ENCODE measurements at places on chromosomes 1 and 21.

- no peak for DNase-seq
Measured at GRCh38 chr1:182556279-182556678, 32.8 kb downstream of the RNASEL start.

DNA sequence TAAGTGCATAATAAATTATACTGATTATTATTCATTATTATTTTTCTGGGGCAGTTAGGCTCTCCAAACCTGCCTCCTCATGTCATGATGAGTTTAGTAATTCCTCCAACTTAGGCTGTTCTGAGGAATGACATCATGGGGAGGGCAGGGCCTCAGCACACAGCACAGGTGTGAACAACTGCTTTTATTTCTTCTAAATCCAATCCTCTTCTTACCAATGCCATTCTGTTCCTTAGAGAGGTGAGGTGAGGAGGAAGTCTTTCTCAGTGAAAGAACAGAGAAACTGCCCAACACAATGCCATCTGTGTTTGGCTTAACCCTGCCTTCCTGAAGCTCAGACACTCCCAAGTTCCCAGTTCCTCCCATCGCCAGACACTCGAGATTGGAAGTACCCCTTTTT is 45.4 kb upstream of the WASF2 start:
- no peak for DNase-seq

DNA sequence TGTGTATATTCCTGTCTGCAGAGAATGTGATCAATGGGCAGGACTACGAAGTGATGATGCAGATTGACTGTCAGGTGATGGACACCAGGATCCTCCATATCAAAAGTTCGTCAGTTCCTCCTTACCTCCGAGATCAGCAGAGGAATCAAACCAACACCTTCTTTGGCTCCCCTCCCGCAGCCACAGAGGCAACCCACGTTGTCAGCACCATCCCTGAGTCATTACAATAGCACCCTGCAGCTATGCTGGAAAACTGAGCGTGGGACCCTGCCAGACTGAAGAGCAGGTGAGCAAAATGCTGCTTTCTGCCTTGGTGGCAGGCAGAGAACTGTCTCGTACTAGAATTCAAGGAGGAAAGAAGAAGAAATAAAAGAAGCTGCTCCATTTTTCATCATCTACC is 65.2 kb downstream of the OLFML2B start:
- peak; percentile 70 for DNase-seq

DNA sequence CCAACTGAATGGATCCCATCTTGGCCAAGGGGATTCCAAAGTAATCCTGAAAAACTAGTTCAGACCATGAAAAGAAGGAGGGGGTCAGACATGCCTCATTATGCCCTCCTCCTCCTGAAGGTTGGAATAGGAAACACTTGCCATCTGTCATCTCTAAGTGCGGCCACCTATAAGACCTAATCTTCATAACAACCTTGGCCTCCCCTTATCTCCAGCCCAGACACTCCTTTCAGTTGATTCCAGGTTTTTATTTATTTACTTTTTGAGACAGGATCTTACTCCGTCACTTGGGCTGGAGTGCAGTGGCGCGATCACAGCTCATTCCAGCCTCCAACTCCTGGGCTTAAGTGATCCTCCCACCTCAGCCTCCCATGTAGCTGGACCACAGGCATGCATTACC is 19.7 kb downstream of the SNAP47 start:
- no peak for DNase-seq

GRCh38 chr1:212311836-212312497 is 26.8 kb downstream of the PPP2R5A start:
- DNase-seq = peak; percentile 60

- DNase-seq = no peak
Measured at GRCh38 chr1:116273042-116273783, 99.8 kb upstream of the ATP1A1 start.

GRCh38 chr1:100523038-100523652 is 14.8 kb upstream of the GPR88 start:
- DNase-seq = no peak

- DNase-seq = no peak
Measured at GRCh38 chr1:19484338-19484797, 971 bp downstream of the CAPZB start.

DNA sequence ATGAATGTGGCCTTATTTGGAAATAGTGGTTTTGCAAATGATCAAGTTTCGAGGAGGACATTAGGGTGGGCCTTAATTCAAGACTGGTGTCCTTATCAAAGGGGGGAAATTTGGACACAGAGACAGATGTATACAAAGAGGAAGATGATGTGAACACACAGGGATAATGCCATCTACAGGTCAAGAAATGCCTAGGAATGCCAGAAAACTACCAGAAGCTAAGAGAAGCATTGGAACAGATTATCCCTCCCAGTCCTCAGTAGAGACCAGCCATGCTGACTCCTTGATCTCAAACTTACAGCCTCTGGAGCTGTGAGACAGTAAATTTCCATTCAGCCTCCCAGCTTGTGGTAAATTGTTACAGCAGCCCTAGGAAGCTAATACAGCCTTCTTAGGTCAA is 151.4 kb downstream of the PTGER3 start:
- peak; percentile 16 for DNase-seq

- DNase-seq = no peak
Measured at GRCh38 chr1:113266788-113267187, 123.5 kb upstream of the MAGI3 start.

- DNase-seq = no peak
Measured at GRCh38 chr1:116954440-116954839, 44.7 kb downstream of the PTGFRN start.

DNA sequence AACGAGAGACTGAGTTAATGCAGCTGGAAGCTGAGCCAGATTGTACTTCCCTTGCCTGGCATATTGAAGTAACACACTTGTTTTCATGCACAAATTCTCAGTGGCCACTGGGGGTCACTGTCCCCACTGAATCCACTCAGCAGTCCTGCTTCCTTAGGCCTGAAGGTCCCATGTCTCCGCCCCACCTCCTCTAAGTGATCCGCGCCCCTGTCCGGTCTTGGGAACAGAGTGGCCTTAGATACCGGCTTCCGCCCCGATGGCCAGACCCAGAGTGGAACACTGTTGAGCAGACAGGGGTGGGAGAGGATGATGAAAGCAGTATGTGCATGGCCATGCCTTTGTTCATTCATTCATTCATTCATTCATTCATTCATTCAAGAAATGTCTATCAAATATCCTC is 34.8 kb downstream of the CHAF1B start:
- peak; percentile 86 for DNase-seq
